NCI-H1694 (cell line): ENCODE measurements at places on chromosomes 11 and 22.

- no peak for DNase-seq
Measured at GRCh38 chr11:64868904-64869570, 9.4 kb downstream of the EHD1 start.

- DNase-seq = no peak
Measured at GRCh38 chr11:65448074-65448417, 25.4 kb downstream of the NEAT1 start.

- no peak for DNase-seq
Measured at GRCh38 chr11:12537778-12538401, 136.3 kb upstream of the TEAD1 start.

DNA sequence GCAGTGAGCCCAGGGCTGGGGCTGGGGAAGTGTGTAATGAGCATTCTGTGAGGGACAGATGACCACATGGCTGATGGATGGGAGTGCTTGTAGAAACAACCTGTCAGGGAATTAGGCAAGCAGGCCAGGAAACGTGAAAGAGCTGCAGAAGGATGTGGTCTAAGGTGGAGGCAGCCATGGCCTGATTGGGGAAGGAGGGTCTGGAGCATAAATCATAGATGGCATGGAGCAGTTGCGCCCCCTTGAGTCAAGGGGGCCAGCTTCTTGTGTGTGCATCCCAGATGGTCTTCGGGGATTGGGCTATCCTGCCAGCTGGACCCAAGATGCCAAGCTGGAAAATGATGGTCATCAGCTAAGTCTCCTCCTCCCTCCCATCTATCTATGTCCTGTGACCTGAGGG lies 119.4 kb upstream of the CLPB start:
- no peak for DNase-seq
